CD8-positive, alpha-beta memory T cell (primary cell): ENCODE measurements at places on chromosomes 11 and 22.

DNA sequence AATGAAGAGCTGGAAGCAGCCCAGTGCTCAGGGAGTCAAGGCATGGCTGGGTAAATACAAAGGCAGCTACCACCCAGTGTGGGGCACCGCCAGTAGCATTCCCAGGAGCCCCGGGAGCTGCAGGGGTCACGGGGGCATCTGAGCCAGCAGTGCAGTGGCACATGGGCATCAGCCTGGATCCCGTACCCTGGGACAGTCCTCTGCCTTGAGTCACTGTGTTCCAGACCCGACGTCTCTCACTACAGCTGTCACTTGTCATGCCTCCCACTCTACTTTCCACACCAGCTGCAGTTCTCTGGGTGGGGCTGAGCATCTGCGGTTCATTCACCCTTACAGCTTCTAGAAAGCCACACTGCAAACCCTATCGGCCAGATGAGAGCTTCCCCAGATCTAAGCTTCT lies 29.6 kb downstream of the DHCR7 start:
- DNase-seq: no peak

DNA sequence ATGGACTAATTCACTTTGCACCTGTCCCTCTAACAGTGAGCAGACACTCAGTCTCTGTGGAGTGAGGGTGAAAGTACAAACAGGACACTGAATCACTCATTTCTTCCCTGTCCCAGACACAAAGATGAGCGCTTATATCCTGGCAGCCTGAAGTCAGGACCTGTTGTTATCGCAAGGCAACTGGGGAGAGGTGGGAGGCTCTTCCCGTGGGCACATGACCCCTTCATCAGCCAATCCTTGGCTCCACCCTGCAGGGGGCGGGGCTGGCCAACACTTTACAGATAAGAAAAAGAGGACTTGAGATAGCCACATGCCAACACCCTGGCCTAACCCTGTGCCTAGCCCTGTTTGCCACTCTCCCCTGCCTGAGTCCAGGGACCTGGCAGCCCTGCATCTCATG lies 29.5 kb upstream of the TESMIN start:
- DNase-seq: no peak

DNA sequence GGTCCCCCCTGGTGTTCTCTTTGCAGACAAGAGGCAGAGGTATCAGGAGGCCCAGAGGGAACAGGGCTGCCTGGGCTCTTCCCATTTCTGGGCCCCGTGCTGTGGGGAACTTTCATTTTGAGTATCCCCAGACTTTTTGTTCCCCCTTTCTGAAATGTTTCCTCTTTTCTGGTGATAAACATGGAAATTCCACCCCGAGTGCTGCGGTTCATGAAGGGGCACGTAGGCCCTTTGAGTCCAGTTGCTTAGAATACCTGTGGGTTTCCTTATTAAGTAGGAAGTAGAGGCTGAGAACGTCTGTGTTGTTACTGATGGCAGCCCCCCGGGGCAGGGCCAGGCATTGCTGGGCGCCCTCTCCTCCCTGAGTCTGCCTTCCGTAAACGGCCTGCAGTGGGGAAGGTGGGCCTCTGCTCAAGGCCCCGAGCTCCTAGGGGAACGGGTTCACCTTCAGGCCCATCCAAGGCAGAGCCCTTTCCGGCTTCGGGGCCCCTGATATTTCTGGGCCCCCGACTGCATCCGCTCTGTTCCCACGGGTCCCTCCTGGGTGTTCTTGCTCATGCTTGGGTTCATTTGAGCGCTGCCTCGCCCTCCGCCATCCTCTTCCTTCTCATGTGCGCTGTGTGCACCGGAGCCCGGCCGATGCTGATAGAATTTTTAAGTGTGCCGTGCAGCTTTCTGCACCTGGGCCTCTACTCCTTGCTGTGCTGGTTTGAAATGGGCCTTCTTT lies 12.0 kb downstream of the TBC1D22A start:
- DNase-seq: no peak

DNA sequence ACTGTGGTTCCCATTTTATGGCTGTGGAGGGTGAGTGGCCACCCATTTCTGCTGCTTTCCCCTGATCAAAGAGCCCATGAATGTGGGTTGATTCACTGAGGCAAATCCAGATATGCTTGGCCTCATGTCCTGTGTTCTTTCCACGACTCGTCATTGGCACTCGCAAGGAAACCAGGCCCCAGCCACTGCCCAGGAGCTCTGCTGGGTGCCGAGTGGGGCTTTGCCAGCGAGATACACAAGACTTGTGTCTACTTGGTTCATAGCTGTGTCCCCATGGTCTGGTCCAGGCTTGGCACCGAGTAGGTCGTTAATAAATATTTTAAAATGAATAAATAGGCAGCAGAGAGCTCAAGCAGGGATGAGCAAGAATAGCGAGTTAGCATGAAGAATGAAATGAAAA lies 1291.5 kb downstream of the TBC1D22A start:
- no peak for DNase-seq

DNA sequence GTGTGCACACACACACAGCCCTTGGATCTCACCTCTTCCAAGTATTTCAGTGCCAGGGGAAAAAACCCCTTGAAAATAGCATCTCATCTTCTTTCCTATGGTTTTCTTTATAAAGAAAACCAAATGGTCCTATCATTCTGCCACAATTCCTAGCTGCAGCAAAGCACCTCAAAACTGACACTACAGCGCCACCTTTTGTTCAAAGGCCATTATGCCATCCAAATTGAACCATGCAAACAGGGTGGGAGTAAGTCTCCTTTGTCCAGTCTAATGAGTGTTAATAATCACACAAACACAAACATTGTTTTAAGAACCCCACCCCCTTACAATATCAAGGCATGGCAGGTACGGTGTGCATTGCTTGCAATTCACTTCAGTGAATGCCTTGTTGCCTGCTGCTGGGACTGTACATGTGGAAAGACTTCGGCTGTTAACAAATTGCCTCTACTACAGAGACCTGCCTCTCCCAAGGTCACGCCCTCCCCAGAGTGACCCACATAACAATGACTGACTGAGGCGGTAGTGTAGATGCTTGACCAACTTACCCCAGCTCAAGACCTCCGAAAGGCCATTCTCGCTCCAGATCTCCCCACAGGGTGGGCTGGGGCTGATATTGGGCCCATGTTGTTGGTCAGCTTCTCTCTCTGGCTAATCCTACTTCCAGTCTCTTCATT lies 31.7 kb downstream of the FAM181B start:
- DNase-seq: no peak

DNA sequence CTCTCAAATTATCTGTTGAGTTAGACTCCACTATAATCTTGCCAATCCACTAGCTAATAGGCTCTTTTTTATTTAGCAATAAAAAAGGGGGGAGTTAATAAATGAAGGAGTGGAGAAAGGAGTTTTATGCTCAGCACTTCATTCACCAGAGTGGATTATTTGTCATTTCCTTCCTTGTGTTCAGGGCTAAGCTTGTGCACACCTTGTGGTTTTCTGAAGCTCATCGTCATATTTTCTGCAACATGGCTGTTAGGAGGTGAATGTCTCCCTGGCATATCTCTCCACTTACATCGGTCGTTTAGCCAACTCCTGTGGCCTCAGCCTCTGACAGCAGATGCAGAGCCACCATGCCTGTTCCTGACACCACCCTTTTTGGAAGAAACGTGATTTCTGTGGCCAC lies 83.9 kb upstream of the MTNR1B start:
- no peak for DNase-seq

- DNase-seq: no peak
Observed at GRCh38 chr11:68927280-68928135, 23.8 kb downstream of the IGHMBP2 start.

DNA sequence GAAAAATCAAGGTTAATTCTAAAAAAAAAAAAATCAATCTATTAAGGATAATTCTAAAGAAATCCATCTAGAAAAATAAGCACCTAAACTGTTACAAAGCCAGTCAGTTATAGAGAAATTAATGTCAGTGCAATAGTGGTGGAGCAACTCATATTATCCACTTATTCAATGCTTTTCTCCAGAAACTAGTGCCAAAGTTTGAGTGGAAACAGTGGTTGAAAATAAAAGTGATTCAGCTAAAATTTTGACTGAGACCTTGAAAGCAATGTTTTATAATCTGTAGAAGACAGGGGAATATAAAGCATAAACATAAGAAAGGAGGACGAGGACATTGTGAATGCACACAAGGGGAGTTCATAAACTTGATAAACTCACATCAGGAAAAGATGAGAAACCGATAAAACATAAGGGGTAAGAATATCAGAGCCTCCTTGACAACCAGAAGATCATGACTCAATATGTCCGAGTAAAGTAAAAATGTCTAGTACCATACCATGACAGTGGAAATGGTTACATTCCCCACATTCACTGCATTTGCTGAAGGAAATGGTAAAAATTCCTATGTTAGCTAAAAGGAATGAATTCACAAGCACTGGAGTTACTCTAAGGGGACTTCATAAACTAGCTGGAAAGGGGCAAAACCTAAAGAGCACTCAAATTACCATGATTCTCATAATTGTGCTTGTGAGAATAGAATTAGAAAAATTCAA lies 58.7 kb upstream of the SLC5A12 start:
- no peak for DNase-seq

GRCh38 chr22:45895436-45896152 lies 81.4 kb downstream of the WNT7B start:
- DNase-seq: no peak

GRCh38 chr11:128731041-128731663 lies 37.3 kb downstream of the FLI1 start:
- DNase-seq: peak; percentile 65

DNA sequence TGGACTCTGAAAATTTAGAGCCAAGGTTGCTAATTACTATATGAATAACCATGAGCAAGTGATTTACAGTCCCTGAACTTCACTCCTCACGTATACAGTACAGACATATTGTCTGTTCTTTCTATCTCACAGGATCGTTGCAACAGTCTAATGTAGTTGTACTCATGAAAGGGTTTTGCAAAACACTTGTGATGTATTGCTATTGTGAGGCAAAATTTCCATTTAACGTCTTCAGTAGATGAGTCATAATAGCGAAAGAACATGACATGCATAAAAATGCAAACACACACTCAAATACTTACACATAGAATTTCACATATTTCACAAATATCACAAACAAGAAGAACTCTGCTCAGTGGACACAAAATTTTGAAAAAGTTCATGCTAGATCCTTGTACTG lies 134.6 kb upstream of the TRPC6 start:
- DNase-seq: no peak

DNA sequence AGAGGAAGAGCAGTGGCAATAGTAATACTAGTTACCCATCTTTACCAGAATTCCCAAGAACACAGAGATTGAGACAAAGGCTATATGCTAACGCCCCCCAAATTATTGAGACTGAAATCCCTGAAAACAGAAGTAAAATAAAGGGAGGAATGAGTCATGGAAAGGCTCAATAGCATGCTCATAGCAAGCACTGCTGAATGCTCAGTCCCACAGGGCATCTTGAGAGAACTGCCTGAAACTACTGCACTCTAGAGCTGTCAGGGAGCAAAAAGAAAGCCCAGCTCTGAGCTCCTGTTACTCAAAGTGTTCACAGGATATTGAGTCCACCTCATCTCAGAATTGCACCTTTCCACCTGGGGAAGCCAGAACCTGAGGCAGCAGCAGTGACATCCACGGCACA lies 44.1 kb upstream of the FIBIN start:
- no peak for DNase-seq

GRCh38 chr11:75428281-75428724 lies 4.7 kb downstream of the KLHL35 start:
- peak; percentile 68 for DNase-seq

- no peak for DNase-seq
Observed at GRCh38 chr22:39395936-39396796, 3.4 kb upstream of the TAB1 start.

DNA sequence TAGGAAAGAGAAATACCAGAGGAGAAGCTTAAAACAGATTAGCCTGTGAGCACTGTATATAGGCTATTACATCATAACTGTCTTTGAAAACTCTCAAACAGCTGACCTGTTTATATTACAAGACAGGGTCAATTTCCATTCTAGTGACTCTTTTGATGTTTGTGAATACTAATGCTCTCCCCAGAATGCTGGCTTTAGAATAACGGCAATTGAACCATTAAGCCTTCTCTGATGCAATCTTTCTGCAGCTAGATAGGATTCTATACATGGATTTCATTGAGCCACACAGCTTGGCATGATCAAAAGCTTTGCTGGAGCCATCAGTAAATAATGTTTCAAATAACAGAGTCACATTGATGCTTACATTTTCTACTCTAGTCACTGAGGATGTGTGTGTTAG lies 122.7 kb upstream of the FAT3 start:
- no peak for DNase-seq

GRCh38 chr11:5631969-5632635 lies 7.3 kb downstream of the TRIM34 start:
- no peak for DNase-seq

- no peak for DNase-seq
Observed at GRCh38 chr11:34910817-34911216, 5.4 kb downstream of the APIP start.

GRCh38 chr11:108825381-108825780 lies 160.5 kb downstream of the DDX10 start:
- no peak for DNase-seq

DNA sequence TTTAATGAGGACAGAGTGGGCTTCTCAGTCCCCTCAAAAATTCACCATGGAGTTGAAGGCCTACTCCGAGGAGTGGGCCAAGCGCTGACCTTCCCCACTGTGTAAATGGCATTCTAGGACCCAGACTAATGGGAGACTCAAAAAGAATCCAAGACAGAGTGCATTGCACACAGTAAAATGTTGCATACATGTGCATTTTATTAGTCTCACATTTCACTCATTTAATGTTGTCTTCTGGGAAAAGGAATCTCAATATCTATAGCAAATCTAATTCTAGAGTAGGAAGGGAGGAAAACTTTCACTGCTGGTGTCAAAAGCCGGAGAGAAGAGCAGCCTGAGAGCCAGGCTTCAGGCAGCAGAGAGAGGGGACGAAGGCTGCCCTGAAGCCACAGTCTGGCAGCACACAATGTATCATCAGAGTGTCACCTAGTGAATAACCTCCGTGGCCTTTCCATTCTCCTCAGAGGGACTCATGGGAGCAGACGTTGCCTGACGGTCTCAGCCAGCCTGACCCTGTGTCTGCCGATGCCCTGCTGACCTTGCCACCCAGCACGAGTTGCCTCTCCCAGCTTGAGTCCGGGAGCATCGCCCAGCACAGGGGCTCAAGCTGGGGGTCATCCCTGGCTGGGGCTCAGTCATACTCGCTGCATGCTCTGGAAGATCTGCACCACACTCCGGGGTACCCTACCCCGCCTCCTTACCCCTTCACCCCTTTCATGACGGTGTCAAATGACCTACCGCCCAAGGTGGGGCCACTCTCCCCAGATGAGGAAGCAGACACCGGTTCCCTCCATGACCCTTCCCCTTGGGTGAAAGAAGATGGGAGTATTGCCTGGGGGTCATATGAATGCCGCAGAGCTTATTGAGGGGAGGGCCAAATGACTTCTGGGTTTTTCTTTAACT lies 12.9 kb upstream of the POU2AF3 start:
- no peak for DNase-seq

- no peak for DNase-seq
Observed at GRCh38 chr22:42434748-42435425, 2.7 kb upstream of the NFAM1 start.

DNA sequence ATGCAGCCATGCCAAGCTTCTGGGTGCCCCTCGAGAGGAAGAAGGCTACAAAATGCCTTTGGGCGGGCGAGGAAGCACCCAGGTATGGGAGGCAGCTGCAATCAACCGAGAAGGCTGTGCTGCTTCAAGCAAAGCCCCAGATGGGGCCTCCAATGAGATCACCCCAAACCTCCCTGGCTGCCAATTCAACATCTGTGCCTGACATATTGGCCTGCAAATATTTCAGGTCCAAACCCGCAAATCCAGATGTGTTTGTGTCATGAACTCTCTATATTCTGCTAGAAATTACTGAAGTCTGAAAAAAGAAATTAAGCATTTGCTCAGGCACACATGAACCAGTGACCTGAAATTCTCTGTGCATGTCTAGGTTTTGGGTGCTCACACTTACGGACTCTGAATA lies 78.8 kb upstream of the RCN1 start:
- no peak for DNase-seq
